ENCODE measurements at places on chromosomes 12 and 14.

- peak; percentile 92 for ATAC-seq
These were observed 13.2 kb upstream of the SERPINA3 start for GRCh38 chr14:94598816-94599655.

DNA sequence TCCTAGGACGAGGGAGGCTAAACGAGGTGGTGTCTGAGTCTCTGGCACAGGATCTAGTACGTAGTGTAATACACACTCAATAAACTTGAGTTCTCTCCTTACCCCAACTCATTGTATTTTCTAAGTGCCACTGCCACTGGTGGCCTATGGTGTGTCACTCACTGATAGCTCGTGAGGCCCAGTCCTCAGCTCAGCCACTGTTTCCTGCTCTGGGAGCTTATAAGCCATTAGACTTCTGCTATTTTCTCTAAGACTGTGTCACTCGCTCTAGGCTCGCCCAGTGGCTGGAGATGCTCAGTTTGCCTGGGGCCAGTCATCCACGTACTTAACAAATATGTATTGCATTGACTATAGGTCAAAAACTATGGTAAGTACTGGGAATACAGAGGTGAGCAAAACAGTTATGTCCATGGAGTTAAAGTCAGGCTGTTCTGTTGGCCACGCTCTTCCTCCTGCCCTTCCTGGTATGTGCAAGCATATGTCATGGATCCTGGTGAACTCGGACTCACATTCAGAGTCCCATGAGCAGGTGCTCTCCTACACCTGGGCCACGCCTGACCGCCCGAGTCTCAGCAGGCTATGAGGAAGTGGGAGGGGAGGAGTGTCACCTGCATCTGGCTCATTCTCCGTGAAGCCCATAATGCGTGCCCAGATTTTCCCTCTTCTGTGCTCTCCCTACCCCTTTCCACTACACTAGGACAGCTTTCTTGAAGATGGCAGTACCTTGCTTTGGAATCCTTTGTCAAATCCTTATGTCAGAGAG is 41.6 kb downstream of the DEGS2 start:
- peak; percentile 60 for ATAC-seq

DNA sequence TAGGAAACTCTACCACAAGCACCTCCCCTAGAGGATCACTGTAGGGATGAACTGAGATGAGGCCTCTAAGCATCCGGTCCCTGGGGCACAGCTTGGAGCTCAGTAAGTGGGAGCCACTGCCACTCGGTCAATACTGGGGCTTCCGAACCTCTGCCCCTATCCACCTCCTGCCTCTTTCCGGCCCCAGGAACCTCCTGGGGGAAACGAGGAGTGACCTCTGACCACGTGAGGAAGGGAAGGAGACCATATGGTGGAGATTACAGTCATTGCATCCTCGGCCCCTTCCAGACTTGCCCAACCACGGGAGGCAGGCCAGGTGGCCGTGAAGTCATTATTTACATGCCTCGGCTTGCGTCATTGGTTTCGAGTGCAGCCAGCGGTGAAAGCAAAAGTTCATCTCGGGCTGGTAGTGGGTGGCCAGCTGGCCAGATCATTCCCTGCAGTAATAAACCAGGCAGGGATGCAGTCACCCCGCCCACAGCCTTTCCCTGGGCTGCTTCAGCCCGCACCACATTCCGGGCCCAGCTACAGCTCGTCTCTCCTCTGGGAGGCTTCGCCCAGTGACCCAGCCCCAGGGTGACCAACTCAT is 65.4 kb downstream of the C14orf132 start:
- peak; percentile 64 for ATAC-seq

DNA sequence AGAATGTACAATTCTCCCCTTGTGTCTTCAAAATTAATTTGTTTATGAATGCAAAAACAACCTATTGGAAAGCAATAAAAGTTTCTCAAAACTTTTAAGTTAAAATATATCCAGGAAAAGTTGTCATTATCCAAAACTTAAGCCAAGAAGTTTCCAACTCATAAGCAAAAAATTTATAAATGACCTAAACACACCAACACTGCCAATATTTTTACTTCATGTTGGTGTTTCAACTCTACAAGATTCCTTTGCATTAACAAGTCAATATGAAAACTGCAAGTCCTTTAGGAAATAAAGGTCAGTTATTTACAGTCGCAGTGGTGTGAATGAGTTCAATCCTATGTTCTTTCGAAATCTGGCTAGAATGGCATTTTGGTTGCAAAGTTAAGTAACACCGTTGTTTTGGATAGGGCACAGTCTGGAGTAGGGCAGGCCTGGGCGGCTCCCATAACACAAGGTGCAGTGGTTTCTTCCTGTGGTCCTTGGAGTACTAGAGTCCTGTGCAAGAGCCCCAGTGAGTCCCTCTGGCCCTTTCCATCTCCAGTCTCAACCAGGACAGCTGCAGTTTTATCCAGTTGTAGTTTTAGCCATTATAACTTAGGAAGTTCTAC is 151.4 kb downstream of the MED13L start:
- ATAC-seq: peak; percentile 54

DNA sequence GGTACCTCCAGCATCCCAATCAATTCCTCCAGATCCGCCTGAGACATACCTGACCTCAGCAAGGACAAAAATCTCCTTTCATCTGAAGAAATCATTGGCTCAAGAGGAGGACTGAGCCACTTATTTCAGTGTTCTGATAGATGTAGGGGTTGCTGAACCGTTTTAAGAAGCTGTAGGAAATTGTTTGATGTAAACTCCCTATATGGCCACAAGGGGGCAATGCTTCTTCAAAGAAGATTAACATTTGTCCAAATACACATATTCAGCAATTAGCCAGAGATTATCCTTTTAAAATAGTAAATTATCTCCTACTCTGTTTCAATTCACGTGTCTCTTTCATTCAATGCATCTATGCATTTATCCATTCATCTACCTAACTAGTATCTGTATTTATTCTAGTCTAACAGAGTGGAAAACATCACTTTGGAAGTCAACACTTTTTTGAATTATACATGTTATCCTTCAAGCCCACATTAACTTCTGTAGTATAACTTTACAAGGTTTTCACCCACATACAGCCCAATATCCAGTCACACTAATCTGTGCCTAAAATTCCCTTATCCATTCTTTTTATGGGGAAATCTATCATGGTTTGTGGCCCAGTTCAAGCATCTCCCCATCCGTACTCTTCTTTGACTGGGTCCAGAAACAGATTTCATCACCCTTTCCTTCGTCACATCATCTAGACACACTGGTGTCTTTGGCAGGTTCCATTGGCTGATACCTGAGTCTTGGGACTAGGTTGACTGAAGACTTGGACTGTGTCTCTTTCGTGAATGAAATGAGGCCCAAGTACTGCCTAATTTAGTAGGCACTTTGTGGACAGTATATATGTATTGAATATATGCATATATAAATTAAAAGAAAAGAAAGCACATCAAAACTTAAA is 411.0 kb upstream of the OR4E1 start:
- ATAC-seq: no peak

GRCh38 chr14:76376878-76377734 is 1.2 kb downstream of the ESRRB start:
- ATAC-seq: no peak

- ATAC-seq: no peak
These were observed 42.4 kb downstream of the ITPK1 start for GRCh38 chr14:93073358-93073707.

- ATAC-seq: no peak
These were observed 179.1 kb downstream of the KIF26A start for GRCh38 chr14:104317492-104317805.

DNA sequence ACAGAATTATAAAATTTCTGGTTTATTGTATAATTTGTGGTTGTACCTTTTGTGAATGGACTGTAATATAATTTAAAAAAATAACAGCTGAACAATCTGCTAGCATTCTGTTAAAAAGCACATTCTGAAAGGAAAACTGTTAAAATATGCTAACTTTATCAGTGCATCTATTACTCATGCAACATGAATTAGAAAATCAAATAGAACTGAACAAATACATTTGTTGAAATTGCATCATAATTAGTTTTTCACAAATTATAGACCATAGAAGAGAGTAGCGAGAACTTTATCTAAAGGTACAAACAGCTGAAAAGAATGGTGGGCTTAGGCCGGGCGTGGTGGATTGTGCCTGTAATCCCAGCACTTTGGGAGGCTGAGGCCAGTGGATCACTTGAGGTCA is 33.0 kb downstream of the PTPN21 start:
- no peak for ATAC-seq

GRCh38 chr14:51978681-51979085 is 10.7 kb upstream of the RTRAF start:
- no peak for ATAC-seq

- ATAC-seq: no peak
These were observed 103.0 kb downstream of the FSCB start for GRCh38 chr14:44404036-44404435.

DNA sequence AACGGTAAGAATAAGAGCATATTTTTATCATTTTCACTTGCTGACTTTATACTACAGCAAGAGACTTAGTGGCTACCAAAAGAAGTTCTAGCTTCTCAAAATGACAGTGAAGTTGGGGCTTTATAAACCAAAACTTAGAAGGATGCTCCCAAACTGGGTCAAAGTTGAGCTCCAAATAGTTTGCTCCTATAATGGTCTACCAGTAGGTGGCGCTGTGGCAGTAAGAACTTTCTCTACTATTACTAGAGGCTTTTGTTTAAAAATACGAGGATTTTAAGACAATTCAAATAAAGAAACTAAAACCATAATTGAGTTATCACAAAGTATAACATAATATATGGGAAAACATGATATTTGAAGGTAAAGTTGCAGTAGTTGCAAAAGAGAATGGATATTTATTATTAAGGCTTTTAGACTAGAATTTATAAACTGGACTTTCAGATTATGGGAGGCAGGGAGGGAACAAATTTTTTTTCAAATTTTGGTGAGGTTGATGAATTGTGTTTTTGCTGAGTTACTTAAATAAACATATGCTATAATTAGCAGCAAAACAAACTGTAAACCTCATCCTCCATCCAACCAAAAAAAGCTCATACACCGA is 75.0 kb downstream of the TGFB3 start:
- peak; percentile 48 for ATAC-seq

DNA sequence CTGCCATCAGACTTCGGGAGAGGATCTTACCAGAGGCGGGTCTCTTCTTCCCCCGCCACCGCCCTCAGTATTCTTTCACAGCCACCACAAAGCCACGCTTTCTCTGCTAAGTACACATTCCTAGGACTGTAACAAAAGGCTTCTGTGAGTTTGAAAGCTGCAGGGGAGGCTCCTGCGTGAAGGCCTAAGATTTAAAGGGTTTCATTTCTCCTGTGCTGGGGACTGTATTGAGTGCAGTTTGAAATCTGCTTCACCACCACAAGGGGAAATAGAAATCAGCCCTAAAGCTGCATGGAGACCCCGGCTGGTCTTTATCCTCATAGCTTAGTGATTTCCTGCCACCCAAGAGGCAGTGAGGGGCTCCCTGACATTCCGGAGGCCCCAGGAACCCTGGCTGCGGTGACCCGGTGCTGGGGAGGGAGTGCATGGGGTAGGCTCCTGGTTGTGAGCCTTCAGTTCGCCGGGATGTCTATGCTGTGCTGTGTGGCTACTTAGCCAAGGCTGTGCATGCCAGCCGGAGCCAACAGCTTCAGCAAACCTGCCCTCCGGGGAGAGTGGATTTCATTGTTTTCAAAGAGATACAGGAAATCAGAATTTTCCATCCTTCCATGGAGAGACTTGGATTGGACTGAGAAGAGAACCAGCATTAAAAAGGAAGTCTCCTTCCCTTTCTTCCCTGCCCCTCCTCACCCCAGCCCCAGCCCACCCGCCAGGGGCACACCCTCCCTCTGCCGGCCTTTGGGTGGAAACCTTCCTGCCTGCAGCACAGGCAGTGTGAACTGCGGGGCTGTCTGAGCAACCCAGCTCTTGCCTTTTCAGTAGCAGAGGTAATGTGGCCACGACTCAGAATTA is 163.3 kb downstream of the ETV6 start:
- peak; percentile 49 for ATAC-seq

- ATAC-seq: peak; percentile 33
These were observed 36.9 kb downstream of the MAPK1IP1L start for GRCh38 chr14:55088356-55088755.

GRCh38 chr14:75417674-75418073 is 10.1 kb upstream of the JDP2 start:
- peak; percentile 54 for ATAC-seq

- ATAC-seq: peak; percentile 96
These were observed 28.8 kb downstream of the RPGRIP1 start for GRCh38 chr14:21308479-21309237.

Data from esophagus mucosa (tissue), 1 donor.